ENCODE measurements at places on chromosomes 1 and 21.

GRCh38 chr1:64282351-64282750 lies 78.9 kb downstream of the UBE2U start:
- no peak for DNase-seq

DNA sequence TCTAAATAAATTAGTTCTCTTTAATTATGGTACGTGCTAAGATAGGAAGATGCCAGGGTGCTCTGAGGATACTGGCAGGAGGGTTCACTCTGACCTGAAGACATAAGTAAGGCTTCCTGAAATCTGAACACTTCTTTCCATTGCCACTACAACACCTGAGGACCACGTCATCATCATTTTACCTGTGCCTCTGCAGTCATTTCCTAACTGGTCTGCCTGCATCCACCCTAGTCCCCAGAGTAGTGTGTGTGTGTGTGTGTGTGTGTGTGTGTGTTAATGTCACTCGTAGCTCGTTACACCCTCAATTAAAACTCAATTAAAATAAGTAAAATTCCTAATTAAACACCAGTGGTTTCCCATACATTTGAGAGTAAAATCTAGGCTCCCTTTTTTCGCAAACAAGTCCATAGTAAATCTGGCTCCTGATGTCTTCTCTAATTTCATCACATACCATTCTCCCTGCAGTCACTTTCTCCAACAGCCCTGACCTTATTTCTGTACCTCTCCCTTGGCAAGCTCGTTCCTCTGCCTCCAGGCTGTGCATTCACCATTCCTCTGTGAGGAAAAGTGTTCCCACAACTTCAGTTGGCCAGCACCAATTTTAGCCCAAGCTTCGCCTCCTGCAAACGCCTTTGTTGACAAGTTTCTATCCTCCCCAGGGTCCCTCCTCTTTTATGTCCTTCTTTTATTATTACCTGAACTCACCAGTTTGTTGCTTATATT lies 8.7 kb downstream of the IL12RB2 start:
- DNase-seq, result no peak

GRCh38 chr1:231625975-231626534 lies 535 bp upstream of the DISC1 start:
- DNase-seq, result no peak

DNA sequence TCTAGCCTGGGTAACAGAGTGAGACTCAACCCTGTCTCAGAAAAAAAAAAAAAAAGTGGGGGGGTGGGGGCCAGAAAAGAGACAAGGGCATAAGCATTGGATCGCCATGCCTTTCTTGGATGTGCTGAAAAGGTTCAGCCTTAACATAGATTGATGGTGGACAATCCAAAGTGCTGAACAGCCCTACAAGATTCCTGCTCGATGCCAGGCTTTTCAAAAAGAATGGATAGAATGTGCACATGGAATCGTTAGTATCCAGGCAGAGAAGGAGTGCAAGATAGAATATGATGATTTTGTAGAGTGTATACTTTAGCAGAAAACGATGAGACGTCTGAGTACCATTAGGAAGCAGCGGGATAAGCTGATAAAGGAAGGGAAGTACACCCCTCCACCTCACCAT lies 10.9 kb upstream of the COA7 start:
- DNase-seq, result no peak

- no peak for DNase-seq
Measured at GRCh38 chr21:33042812-33043211, 17.1 kb downstream of the OLIG2 start.

- DNase-seq, result no peak
Measured at GRCh38 chr1:211468595-211468994, 23.4 kb downstream of the RD3 start.

DNA sequence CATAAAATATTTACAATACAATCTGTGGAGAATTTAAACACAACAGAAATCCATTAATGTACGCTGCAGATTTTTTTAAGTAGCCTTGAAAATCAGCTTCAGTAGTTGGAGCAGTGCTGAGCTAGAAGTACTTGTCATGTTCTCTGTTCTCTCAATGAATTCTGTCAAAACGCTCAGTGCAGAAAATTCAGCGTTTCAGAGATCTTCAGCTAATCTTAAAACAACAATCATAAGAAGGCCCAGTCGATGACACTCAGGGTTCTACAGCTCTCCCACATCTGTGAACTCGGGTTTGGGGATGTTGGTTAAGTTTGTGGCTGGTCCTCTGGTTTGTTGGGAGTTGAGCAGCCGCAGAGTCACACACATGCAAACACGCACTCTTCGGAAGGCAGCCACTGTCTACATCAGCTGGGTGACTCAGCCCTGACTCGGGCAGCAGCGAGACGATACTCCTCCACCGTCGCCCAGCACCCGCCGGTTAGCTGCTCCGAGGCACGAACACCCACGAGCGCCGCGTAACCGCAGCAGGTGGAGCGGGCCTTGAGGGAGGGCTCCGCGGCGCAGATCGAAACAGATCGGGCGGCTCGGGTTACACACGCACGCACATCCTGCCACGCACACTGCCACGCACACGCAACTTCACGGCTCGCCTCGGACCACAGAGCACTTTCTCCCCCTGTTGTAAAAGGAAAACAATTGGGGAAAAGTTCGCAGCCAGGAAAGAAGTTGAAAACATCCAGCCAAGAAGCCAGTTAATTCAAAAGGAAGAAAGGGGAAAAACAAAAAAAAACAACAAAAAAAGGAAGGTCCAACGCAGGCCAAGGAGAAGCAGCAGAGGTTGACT lies 161.2 kb downstream of the RUNX1 start:
- DNase-seq, result no peak

DNA sequence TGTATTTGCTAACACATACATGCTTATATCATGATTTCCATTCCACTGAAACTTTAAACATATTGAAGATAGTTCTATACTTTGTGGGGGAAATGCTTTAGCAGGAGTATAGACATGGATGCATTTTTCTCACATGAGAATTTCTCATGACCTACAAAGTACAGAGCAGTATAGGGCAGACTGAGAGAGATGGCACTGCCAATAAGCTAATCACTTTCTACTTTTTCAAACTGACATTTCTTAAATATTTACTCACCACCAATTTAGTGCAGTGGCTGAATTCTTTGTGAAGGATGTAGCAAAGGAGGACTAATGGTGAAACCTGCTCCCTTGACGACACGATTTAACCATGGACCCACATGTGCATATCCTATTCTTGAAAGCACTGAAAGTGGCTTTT lies 923.5 kb downstream of the ADGRL2 start:
- DNase-seq, result no peak

DNA sequence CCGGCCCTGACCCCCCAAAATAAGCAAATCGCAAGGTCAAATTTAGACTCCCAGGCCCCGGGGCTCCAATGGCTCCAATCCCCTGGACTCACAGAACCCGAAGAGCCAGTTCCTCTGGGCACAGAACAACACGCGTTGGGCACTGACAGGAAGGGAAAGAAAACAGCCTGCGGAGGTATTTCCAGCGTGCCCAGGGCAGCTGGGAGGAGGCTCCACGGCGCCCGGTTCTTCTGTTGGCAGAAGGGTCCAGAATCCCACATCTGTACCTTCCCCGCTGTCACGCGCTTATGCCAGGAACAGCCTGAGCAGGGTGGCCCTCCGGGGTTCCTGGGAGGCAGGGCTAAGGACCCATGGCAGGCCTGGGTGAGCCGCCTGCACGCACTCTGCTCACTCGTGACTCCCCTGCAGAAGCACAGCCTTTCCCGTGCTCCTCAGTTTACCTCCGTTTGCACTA lies 85.5 kb downstream of the RIPK4 start:
- no peak for DNase-seq
